ENCODE measurements at places on chromosomes 4 and X.

GRCh38 chrX:9927698-9928482 lies 39.3 kb upstream of the CLDN34 start:
- DNase-seq: no peak

DNA sequence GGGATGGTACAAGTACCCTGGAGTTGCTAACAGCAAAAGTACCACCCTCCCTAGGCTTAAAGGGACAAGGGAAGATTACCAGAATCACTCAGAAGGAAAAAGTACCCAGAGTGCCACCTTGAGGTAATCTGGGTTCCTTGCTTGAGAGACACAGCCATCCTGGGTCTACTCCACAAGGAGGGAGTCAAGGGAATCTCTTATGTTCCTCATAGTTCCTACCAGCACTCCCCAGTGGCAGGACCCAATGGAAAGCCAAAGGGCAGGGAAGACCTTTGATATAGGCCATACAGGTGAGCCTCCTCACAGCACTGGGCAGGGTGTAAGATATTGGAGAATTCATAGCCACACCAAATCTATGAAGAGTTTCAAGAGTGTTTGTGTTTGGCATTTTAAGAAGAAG lies 5.7 kb downstream of the IL2 start:
- peak; percentile 9 for DNase-seq

DNA sequence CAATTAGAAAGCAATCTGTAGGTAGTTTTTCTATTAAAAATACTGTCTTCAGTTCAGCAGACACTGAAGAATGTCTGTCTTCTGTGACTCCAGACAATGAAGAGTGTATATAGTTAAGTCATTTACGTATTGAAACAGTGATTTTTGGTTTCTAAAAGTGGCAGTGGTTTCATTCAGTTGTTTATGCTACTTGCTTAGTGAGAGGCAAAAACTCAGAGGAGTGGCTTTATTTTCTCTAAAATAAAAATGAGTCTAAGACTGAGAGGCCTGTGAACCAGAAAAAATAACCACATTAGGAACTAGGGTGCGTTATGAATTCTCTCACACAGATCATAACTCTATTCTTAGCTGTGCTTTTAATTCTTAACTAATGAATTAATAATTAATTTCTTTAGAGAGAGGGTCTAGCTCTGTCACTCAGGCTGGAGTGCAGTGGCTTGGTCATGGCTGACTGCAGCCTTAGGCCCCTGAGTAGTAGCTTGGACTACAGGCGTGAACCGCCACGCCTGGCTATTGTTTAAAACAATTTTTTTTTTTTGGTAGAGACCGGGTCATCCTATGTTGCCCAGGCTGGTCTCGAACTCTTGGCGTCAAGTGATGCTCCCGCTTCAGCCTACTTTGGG lies 31.4 kb downstream of the FREM3 start:
- DNase-seq: no peak

- DNase-seq: no peak
Measured at GRCh38 chr4:88353324-88353723, 25.3 kb upstream of the HERC6 start.

Data from fibroblast of skin of right biceps (primary cell).